Right atrium auricular region (tissue), 2 donors: ENCODE measurements at places on chromosomes 16 and 17.

DNA sequence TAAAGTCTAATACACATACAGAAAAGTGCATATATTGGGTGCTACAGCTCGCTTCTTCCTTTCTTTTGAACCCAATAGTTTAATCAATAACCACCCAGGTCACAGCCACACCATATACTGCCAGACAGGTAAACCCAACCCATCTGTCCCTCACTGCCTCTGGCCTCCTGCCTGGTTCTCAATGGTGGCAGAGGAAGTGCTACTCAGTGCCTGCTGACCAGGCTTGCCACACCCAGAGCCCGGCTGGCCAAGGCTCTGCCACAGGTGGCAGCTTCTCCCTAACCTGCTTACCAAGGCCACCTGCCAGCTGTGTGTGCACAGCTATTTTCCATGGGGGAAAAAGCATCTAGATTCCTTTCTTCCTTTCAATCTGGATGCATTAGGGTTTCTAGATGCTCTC is 584 bp downstream of the PMP22 start:
- peak overlapping the region; percentile 26 for H3K4me3 ChIP-seq
- H3K27ac ChIP-seq = peak overlapping the region; percentile 57
- no peaks in the 10 kb centered on the region for H3K27me3 ChIP-seq
- peaks cover 24% of the 10 kb centered on the region for H3K4me1 ChIP-seq
- peaks cover 3% of the 10 kb centered on the region for H3K36me3 ChIP-seq

DNA sequence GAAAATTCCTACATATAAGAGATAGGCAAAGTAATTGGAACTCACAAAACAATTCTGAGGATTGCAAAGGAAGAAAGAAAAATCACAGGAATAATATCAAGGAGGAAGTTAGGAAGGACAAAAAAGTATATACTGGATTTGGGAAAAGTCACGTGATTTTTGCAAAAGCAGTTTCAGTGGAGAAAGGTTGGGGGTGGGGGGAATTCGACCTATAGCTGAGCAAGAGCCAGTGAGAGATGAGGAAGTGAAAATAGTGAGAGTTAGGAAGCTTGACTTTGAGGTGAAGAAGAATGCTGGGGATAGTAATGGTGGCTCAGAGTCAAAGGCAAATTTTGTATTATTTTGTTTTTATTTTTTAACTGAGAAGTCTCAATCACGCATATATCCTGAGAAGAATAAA is 438.0 kb upstream of the PMFBP1 start:
- no peak overlapping the region for H3K27ac ChIP-seq
- no peaks in the 10 kb centered on the region for H3K4me1 ChIP-seq
- no peaks in the 10 kb centered on the region for H3K27me3 ChIP-seq

- no peaks in the 10 kb centered on the region for H3K36me3 ChIP-seq
- H3K27me3 ChIP-seq = no peaks in the 10 kb centered on the region
- H3K4me3 ChIP-seq = peak overlapping the region; percentile 69
- peaks cover 64% of the 10 kb centered on the region for H3K4me1 ChIP-seq
These were observed 1.5 kb downstream of the SP2 start for GRCh38 chr17:47897561-47897960.

DNA sequence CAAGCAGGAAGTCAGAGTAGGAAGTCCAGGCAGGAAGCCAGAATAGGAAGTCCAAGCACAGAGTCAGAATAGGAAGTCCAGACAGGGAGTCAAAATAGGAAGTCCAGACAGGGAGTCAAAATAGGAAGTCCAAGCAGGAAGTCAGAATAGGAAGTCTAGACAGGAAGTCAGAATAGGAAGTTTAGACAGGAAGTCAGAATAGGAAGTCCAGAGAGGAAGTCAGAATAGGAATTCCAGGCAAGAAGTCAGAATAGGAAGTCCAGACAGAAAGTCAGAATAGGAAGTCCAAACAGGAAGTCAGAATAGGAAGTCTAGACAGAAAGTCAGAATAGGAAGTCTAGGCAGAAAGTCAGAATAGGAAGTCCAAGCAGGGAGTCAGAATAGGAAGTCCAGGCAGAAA is 105.3 kb upstream of the C16orf82 start:
- no peaks in the 10 kb centered on the region for H3K27me3 ChIP-seq
- H3K27ac ChIP-seq = no peak overlapping the region
- no peak for DNase-seq

- no peaks in the 10 kb centered on the region for H3K27me3 ChIP-seq
- peak overlapping the region; percentile 73 for H3K27ac ChIP-seq
- peaks cover 28% of the 10 kb centered on the region for H3K4me1 ChIP-seq
These were observed 8.4 kb downstream of the FXR2 start for GRCh38 chr17:7606280-7606679.

DNA sequence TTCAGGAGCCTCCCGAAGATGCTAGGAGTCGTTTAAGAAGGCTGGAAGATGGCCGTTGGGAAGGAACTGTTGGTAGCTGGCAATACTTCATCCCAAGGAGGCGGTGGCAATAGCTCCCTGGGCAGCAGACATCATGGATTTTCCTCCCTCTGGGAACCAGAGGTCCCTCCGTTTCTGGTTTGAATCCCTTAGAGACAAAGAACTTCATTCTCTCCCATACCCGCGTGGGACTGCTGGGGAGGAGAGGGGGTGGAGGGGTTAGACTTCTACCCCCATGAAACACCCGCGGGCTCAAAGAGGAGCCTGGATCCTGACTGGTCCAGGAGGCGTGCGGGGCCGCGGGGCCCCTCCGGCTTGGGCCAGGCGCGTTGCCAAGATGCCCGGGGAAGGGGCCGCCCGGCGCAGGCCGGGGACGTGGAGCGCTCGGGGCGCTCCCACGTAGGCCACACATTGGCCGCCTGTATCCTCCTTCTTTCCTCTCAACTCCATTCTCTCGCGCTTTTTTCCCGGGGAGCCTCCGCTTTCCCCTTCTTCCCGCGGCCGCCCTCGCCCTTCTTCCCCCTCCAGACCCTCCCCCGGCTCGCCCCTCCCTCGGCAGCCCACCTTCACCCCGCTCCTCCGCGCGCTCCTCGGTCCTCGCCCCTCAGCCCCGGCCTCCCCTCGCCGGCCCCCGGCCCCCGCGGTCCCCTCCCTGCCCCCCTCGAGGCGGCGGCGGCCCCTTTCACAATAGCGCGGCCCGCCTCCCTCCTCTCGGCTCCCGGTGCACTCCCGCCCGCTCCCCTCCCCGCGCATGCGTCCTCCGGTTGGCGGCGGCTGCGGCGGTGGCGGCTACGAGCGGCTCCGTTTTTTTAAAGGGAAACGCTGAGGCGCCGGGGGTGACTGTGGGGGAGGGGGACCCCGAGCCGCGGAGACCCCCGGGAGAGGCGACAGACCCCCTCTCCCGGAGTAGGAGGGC is at the start of gene MSL1:
Gene MSL1 (plus strand): TSS at position 791 of the 955 bp plus-strand sequence. CDS start 642 bp downstream, outside the sequence.
- H3K27ac ChIP-seq = peak within 1 kb of the TSS; percentile 97
- H3K4me1 ChIP-seq = peaks cover 34% of the 10 kb centered on the region
- peaks cover 6% of the 10 kb centered on the region for H3K36me3 ChIP-seq
- peak; percentile 87 for DNase-seq
- H3K27me3 ChIP-seq = no peaks in the 10 kb centered on the region
- peak within 1 kb of the TSS; percentile 100 for H3K4me3 ChIP-seq

DNA sequence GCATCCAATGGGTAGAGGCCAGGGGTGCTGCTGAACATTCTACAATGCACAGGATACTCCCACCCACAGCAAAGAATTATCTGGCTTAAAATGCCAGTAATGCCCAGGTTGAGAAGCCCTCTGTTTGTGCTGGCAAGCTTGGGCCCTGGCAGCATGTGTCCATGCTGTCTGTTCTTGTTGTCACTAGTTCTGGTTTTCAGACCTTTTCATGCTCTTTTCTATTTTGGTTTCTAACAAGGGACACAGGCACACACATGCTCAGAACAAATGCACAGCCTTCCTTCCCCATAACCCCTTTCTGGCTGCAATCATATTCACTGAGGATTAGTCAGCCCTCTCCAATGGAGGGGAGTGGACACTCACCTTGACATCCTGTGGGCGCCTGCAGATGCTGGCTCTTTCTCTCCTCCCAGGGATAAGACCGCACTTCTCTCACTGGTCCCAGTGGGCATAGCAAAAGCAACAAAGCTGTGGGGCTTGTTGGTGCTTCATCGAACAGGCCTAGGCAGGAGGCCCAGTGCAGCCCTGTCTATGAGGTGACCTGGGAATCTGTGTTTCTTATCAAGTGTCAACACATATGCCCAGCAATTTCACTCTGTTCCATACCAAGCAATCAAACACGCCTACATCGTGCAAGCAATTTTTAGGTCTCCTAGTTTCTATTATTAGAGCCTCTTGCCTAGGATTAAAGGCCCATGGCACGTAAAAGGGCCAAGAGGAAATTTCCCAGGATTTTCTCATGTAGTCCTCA is 271.1 kb upstream of the CCL2 start:
- no peak overlapping the region for H3K27ac ChIP-seq
- H3K36me3 ChIP-seq = no peaks in the 10 kb centered on the region
- no peaks in the 10 kb centered on the region for H3K27me3 ChIP-seq
- no peak overlapping the region for H3K4me3 ChIP-seq
- peak; percentile 47 for DNase-seq
- no peaks in the 10 kb centered on the region for H3K4me1 ChIP-seq
